T-helper 1 cell (primary cell): ENCODE measurements at places on chromosomes 1 and 21.

DNA sequence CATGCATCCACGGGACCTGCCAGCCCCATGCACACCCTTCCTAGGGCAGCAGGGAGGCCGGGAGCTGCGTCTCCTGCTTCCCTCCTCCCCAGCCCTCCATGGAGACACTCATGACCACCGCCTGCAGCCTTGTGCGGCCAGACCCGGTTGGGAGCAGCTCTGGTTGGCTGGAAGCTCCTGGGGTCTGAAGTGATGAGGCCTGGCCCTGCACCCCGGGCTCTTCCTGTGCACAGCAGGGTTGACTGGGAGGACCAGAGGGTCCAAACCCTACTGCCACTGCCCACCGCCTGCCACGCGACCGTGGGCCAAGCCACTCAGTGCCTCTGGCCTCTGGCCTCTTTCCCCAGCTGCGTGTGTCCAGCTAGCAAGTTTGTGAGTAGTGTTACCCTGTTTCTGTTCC, 111.1 kb upstream of the COL6A1 start:
- no peak for DNase-seq

DNA sequence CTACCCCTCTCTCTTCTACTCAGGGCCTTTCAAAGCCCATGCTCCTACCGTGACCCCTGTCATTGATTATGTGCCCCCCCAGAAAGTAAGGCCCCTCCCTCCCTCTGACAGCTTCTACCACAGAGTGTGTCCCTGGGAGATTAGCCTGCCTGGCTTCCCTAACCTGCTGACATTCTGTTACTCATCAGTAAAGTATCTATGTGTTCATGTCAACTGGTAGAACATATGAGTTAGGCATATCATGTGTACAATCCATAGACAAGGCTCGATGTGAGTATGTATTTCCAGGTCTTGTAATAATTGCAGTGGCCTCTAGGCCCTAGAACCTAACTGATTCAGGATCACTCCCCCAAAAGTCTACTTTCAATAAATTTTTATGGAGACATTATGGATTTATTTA, 120.0 kb downstream of the GIPC2 start:
- DNase-seq = no peak

- no peak for DNase-seq
Observed at GRCh38 chr1:100449477-100449876, 88.5 kb upstream of the GPR88 start.

DNA sequence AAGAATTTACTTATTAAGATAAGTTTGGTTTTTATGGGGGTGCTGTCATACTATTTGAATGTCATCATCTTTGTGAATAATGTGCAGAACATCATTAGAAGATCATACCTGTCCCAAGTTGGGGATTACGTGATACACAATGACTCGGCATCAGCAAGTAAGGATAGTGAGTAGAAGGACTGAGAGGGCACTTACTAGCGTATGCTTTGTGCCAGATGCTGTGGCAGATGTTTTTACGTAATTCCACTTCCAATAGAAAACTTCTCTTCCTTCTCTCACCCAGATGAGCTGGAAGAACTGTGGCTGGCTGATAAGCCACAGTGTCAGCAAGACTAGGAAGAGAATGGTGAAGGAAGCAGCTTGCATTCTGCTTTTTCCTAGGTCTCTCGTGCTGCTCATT, 28.1 kb upstream of the TGFB2 start:
- DNase-seq = no peak
